DMS 273 treated with DMSO at 0.1 percent for 48 hours (cell line): ENCODE measurements at places on chromosomes 12 and 14.

DNA sequence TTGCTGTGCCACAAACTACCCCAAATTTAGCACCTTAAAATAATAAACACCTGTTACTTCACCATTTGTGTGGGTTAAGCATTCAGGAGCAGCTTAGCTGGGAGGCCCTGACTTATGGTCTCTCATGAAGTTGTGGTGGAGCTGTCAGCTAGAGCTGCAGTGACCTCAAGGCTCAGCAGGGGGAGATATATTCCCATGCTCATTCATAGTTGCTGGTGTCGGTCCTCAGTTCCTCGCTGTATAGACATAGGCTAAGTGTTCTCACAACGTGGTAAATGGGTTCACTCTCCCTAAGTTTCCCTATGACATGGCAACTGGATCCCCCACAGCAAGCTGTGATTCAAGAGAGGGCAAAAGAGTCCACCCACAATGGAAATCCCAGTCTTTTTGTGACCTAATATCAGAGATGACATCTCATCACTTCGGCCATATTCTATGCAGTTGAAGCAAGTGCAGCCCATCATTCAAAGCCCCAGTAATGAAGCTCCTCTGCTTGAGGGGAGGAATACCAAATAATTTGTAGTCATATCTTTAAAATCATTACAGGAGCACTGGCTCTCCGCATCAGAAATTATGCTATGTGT, 41.1 kb downstream of the PRB3 start:
- DNase-seq: no peak

- no peak for DNase-seq
Measured at GRCh38 chr12:130876758-130877157, 4.9 kb downstream of the RAN start.

DNA sequence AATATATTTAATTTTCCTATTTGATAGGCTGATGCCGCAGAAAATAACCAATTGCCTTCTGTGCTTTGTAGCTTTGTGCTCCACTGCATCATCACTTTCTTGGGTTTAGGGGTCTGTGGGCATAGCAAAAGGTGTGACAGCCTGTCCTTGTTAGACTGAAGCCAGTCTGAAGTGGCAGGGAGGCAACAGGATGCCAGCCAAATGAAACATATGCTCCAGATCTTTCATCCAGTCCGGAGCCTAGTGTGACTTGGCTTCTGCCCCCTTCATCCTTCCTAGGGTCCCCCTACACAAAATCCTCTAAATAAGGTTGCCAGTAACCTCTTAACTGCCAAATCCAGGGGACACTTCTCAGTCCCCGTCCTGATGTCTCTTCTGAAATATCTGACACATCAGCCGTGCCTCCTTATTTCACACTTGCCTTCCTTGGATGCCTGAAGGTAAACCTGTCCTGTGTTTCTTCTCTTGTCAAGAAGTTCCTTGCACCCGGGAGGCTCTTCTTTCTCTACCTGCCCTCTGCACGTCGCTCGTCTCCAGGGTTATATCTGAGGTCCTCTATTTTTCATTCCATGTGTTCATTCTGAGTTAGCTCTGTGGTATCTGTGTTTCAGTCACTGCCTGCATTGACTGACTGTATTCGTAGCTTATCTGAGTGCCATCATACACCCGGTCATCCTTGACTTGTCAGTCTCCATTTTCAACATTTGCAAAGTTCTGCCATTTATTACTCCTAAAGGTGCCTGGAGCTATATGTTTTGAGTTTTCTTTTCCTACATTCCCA, 47.8 kb downstream of the HMGA2 start:
- DNase-seq: no peak

- no peak for DNase-seq
Measured at GRCh38 chr12:88677464-88677863, 97.2 kb upstream of the KITLG start.

DNA sequence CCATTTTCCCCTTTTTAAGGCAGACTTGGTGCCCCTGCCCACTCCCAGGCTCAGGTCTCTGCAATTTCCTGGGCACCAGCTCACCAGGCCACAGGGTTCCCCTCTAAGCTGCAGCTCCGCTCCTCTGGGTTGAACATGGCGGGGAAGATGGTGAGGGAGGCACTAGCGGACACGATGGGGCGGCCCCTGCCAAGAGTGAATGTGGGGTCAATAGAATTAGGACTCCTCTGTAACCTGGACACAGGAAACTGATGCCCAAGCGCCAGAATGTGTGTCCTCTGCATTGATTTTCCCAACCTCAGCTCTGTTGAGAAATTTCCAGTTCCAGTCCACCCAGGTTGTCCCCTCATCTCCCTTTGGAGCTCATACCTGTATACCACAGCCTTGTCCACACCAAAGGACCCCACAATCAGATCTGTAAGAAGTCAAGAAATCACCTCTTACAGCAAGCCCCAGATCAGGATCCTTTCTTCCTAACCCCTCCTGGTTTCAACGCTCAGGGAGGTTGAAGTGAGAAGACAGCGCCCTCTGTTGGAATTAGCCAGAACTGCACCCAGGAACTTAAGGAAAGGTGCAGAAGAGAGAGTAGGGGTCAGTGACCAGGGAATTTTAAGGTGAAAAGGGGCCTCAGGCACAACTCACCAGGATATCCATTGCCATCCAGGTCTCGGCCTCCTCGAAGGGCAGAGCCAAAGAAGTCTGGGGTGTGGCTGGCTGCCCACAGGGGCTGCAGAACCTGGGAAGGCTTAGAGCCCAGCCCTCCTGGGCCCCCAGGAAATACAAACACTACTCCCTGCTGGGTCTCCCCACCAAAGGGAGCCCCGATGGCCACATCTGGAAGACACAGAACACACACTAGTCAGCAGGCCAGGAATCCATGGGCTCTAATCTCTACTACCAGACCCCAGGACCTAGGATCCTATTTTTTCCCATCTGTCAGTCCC, 14.7 kb downstream of the ITGA5 start:
- no peak for DNase-seq
